ENCODE measurements at places on chromosomes 11 and 22.
A peak's percentile ranks its signal among the peaks of the same experiment; 100 is the strongest.

- DNase-seq, result no peak
These were observed 29.2 kb downstream of the MTMR3 start for GRCh38 chr22:29912141-29912540.

DNA sequence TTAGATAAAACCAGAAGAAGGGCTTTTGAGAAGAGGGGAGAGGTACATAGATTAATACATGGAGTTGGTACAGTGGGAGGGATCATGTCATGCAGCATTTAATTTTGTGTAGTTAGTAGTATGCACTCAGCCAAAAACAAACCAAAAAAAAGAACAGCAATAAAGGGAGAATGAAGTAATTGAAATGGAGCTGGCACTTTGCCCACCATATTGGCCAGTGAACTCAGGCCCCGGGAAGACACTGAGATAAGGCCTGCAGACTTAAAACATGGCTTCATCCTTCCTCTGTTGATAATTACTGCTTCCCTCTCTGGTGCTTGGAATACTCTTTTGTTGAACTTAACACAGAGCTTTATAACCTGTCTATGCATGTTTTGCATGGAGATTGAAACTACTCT lies 3.1 kb downstream of the PANX1 start:
- no peak for DNase-seq

DNA sequence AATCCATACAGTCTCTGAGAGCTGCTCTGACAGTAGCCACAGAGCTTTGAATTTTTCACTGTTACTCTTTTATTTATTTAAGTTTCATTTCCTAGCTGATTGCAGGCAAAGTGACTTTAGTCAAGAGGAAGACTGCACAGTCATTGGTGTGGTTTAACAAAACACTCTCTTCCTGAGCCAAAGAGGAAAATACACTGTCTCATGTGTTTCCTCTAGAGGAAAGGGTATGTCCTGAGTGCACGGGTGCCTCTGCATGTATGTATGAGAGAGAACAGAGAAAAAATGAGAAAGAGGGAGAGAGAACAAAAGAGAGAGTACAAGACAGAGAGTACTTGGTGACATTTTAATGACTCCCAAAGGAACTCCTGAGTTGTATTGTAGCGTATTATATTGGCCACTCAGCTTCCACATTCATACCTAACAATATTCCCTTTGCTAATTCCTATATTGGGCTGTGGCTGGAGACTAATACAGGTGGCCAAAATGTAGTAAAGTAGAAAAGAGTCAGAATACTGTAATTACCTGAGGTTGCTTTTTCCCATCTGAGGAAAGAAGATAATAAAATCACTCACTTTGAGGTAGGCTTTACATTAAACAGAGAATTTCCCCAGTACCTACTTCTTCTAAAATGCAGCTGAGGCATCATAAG lies at the start of gene OR4D9:
Gene OR4D9 (plus strand): TSS at position 599 of the 649 bp plus-strand sequence. CDS start 3,374 bp downstream, outside the sequence.
- peak; percentile 81 for DNase-seq

GRCh38 chr22:50186181-50186714 lies 535 bp downstream of the TRABD start:
- DNase-seq, result no peak

GRCh38 chr11:75541193-75542087 lies 15.7 kb upstream of the GDPD5 start:
- DNase-seq, result no peak

DNA sequence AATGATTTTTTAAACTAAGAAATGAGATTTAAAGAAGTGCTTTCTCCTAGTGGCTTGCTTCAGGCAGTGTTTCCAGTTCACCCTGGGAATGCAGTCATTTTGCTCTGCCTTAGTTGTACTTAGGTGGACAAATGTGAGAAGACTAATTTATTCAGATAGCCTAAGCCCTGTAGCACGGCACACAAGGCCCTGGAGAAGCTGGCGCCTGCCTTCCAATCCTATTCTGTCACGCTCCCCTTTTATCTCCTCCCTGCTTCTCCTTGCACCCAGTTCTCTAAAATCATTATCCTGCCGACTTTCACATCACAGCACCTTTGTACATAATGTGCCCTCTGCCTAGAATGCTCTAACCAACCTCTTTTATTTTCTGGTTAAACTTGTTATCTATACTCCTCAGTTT lies 64.0 kb downstream of the PPME1 start:
- DNase-seq, result no peak
